ENCODE measurements at places on chromosomes 5 and 9. TPM values are rescaled to one million over a fixed set of nuclear protein-coding genes. Genes with fewer than 3 reads are reported as not detected.

DNA sequence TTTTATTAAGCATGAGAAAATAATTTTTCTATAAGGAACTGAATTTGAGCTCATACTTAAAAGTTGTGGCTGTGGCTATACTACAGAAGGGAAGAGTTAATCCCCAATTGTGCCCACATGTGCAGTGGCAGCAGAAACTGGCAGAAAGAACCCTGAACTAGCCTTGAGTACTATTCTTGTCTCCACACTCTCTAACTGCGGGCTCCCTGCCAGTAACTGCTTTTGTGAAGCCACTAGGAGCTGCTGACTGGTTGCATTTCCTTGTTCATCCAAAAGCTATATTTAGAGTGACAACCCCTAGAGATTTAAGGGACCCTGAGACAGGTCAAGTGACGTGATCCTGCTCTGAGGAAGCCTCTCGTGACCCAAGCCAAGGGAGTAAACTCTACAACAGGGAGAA lies 238.6 kb downstream of the ELAVL2 start:
- no peak overlapping the region for H3K4me3 ChIP-seq
- H3K27me3 ChIP-seq = no peaks in the 10 kb centered on the region
- no peaks in the 10 kb centered on the region for H3K36me3 ChIP-seq
- no peak overlapping the region for H3K27ac ChIP-seq
- peaks cover 23% of the 10 kb centered on the region for H3K4me1 ChIP-seq

- H3K36me3 ChIP-seq = no peaks in the 10 kb centered on the region
- H3K27ac ChIP-seq = no peak overlapping the region
- no peaks in the 10 kb centered on the region for H3K4me1 ChIP-seq
- DNase-seq = peak; percentile 37
Observed at GRCh38 chr9:133437753-133438531, 15.8 kb downstream of the ADAMTS13 start.

GRCh38 chr5:177040814-177041420 lies 18.4 kb downstream of the ZNF346 start:
- H3K27me3 ChIP-seq = no peaks in the 10 kb centered on the region
- peaks cover 10% of the 10 kb centered on the region for H3K4me1 ChIP-seq
- peaks cover 6% of the 10 kb centered on the region for H3K36me3 ChIP-seq
- H3K4me3 ChIP-seq = no peak overlapping the region

Gene GARIN3
- not detected for total RNA-seq

DNA sequence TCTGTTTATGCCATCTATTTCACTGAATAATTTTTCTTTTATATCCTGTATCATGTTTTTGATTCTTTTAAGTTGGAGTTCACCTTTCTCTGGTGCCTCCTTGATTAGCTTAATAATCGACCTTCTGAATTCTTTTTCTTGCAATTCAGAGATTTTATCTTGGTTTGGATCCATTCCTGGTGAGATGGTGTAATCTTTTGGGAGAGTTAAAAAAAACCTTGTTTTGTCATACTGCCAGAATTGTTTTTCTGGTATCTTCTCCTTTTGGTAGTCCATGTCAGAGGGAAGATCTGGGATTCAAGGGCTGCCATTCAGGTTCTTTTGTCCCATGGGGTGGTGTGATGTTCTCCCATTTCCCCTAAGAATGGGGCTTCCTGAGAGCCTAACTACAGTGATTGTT lies 800.8 kb upstream of the TYRP1 start:
- no peak overlapping the region for H3K27ac ChIP-seq
- no peak for DNase-seq
- no peaks in the 10 kb centered on the region for H3K36me3 ChIP-seq
- H3K4me3 ChIP-seq = no peak overlapping the region

GRCh38 chr9:137161558-137162486 lies 8.0 kb downstream of the LRRC26 start:
- H3K4me3 ChIP-seq = peak overlapping the region; percentile 62
- no peak overlapping the region for H3K27ac ChIP-seq
- DNase-seq = peak; percentile 73
- H3K36me3 ChIP-seq = no peaks in the 10 kb centered on the region

- H3K27ac ChIP-seq = no peak overlapping the region
- no peak overlapping the region for H3K4me3 ChIP-seq
- no peaks in the 10 kb centered on the region for H3K36me3 ChIP-seq
- no peaks in the 10 kb centered on the region for H3K4me1 ChIP-seq
Observed at GRCh38 chr5:55934115-55934613, 60.6 kb downstream of the IL6ST start.
